T47D (cell line): ENCODE measurements at places on chromosomes 3 and 15.

GRCh38 chr3:78421247-78421966 lies 1346.4 kb downstream of the ROBO1 start:
- DNase-seq = no peak

GRCh38 chr15:49421991-49422390 lies 1.1 kb upstream of the FGF7 start:
- DNase-seq = peak; percentile 81

DNA sequence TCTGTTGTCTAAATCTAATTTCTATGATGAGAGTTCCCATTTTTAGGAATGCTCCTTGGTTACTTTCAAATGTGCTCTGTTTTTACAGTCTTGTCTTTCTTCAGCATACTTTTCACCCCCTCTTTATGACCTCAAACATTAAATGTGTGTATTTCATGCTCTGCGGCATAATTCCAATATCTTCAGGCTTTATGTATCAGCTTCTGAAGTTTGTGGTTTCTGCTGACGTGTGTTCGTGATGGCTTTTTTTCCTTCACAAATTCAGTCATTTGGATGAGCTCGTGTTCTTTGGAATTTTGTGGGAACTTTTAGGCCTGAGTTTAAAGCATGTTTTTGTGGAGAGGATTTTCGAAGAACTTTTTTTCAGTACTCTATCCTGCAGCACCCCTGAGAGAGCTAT lies 97.7 kb upstream of the CHRNA7 start:
- DNase-seq = no peak

- no peak for DNase-seq
Observed at GRCh38 chr3:46539443-46540005, 26.6 kb downstream of the LRRC2 start.

DNA sequence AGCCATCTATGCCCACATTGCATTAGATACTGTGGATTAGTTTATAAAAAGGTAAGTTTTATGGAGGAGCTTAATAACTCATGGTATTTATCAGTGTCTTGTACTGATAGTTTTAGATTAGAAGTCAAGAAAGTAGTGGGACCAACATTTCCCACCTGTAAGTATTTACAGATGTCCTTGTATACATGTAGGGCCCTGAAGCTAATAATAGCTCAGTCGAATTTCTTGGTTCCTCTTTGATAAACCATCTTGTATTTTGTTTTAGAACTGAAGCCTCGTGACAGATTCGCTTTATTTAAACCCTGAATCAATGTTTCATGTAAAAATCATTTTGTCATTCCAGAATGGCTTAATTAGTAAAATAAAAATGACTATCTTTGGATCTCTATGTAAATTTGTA lies 73.4 kb downstream of the CRYBG3 start:
- DNase-seq = no peak

- no peak for DNase-seq
Observed at GRCh38 chr3:46406788-46407611, at the start of the genes CCR5AS and CCRL2. TSS of gene CCR5AS (minus strand) at chr3:46407066. TSS of gene CCRL2 (plus strand) at chr3:46407259. CDS start at chr3:46408080, 821 bp downstream.

DNA sequence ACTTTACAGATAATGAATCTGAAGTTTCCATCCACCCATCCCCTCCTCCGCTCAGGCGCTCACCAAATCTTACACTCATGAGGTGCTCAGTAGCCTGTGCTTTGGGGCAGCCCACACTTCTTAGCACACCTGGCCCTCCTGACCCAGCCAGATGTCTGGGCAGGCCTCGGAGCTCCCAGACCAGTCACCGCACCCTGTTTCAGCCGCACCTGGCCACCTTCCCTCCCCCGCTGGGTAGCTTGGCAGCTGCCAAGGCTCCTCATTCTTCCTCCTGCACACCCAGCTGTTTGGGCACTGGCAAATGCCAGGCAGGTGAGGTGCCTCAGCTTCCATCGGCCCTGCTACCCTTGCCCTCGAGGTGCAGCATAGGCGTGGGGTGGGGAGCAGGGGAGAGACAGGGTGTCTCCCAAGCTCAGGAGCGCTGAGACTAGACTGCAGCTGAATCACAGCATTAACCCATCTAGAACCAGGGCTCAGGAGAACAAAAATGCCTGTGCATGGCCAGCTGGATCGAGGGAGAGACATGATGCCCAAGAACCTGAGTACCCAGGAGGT lies 45.8 kb downstream of the CDC25A start:
- no peak for DNase-seq

GRCh38 chr3:186628756-186629155 lies 11.4 kb upstream of the FETUB start:
- DNase-seq = no peak

- peak; percentile 44 for DNase-seq
Observed at GRCh38 chr15:44711743-44712345, 527 bp downstream of the B2M start.

DNA sequence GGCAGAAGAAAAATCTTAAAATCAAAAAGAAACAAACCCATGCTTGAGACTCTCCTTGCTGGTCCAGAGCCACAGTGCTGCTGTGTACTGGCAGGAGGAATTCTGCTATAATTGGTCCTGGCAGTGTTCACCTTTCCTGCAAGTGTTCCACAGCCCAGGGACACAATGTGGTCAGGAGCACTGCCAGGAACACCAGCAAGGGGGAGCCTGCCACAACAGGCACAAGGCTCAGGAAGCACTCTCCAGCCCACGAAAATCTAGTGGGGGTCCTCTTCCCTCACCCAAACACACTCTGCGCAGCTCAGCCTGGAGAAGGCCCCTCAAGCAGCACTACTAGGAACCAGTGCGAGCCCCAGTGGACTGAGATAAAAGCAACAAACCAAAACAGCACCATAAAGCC lies 92.9 kb downstream of the UBE3A start:
- peak; percentile 78 for DNase-seq

GRCh38 chr3:183904833-183905780 lies 20.4 kb upstream of the PARL start:
- peak; percentile 65 for DNase-seq

DNA sequence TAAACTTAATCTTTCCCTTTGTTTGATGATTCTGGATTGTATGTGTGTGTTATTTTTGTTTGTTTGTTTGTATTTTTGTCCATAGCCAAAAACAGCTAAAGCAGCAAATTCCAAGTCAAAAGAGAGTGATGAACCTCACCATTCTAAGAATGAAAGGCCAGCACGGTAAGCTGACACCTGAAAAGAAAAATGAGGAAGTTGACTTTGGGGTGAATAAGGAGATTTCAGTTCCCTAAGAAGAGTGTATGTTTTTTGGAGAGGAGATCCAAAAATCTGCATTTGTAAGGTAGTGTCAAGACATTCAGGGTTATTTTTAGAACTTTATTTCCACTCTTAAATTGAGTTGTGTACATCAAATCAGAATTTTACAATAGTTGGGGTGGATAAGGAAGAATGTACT lies 52.3 kb upstream of the UTS2B start:
- no peak for DNase-seq

- DNase-seq = peak; percentile 36
Observed at GRCh38 chr3:186787642-186788481, 4.5 kb downstream of the EIF4A2 start.

- no peak for DNase-seq
Observed at GRCh38 chr3:16236856-16237393, 27.8 kb downstream of the DPH3 start.

DNA sequence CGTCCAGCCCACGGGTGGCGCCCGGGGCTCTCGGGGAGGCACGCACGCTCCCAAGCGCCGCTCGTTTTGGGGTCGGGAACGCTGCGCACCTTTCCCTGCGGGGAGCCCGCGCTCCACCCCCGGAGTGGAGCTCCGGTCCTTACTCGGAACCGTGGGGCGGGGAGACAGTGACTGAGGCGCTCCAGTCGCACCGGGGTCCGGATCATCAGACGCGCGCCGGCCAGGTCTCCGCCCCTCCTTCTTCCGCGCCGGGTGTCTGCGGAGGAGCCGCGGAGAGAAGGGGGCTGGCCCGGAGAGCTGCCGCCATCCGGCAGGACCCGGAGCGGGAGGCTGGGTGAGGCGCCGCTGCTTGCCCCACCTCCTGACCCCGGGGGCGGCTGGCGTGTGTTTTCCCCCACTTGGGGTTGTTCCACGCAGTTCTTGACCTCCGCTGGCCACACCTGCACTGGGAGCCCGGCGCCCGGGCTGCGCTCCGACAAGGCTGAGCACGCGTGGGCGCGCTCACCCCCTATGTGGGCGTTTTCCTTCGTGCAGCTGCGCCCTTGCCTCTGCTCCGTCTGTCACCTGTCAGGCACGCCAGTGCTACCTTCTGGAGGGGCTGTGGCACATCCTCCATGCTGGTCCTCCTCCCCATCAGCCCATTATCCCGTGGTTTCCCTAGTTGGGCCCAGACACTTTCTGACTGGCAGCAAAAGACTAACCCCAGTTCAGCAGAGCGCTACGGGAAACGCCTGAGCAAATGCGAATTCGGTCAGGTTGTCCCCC lies at the start of gene MCF2L2:
Gene MCF2L2 (minus strand): TSS at position 173 of the 765 bp plus-strand sequence. CDS start 642 bp downstream, outside the sequence.
- peak; percentile 84 for DNase-seq

GRCh38 chr15:95837341-95838004 lies 493.0 kb upstream of the NR2F2 start:
- DNase-seq = no peak

DNA sequence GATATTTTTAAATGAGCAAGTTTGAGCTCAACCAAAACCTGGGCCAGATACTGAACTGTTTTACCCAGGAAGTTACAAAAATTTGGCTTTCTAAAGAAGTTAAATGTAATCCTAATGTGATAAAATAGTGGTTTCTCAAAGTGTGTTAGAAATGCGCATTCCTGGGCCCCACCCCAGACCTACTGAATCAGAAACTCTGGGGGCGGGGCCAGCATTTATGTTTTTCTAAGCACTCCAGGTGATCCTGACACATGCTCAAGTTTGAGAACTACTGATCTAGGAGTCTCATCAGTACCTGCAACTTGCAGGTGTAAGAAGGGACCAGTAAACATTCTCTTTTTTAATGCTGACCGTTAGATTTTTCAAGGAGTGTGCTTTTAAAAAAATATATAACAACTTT lies 190.6 kb downstream of the VPS13C start:
- no peak for DNase-seq

GRCh38 chr3:169304716-169305115 lies 358.8 kb downstream of the MECOM start:
- DNase-seq = no peak

DNA sequence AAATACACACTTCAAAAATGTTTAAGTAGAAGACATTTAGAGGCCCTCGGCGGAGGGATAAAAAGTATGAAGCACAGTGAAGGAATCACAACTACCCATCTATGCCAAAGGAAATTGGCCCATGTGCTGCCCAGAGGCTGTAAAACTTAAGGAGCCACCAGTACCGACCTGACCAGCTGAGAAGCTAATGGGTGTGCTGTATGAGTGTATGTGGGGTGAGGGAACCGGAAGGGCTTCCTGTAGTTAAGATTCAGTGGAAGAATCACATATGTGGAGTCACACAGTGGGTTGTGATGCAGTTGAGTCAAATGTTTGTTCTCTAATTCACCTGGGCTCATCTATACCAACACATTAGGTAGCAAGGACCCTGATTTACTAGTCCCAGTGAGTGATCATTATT lies 516.0 kb upstream of the IL12A start:
- no peak for DNase-seq

DNA sequence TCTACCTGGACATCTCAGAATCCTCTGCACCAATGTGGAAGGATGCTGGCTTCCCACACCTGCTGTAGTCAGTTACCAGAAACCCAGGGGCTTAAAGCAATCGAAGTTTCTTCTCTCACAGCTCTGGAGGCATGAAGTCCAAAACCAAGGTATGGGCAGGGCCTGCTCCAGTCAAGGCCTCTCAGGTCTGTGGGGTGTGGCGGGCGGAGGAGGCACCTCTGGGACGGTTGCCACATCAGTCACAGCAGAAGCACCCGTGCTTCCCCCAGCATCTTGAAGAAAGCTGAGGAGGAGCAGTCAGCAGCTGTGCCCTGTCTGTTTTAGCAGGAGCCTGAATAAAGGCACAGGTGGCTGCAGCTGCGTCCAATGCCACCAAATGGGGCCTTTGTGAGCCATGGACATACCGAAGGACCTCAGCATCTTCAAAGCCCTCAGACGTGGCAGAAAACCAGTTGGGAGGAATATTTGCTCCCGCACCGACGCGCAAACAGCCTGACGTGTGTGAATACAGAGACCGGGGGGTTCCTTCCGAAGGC lies 68.9 kb downstream of the TFRC start:
- DNase-seq = no peak

- DNase-seq = no peak
Observed at GRCh38 chr15:95085056-95085455, 853.7 kb downstream of the MCTP2 start.

GRCh38 chr3:110343376-110343775 lies 728.2 kb upstream of the NECTIN3 start:
- no peak for DNase-seq

DNA sequence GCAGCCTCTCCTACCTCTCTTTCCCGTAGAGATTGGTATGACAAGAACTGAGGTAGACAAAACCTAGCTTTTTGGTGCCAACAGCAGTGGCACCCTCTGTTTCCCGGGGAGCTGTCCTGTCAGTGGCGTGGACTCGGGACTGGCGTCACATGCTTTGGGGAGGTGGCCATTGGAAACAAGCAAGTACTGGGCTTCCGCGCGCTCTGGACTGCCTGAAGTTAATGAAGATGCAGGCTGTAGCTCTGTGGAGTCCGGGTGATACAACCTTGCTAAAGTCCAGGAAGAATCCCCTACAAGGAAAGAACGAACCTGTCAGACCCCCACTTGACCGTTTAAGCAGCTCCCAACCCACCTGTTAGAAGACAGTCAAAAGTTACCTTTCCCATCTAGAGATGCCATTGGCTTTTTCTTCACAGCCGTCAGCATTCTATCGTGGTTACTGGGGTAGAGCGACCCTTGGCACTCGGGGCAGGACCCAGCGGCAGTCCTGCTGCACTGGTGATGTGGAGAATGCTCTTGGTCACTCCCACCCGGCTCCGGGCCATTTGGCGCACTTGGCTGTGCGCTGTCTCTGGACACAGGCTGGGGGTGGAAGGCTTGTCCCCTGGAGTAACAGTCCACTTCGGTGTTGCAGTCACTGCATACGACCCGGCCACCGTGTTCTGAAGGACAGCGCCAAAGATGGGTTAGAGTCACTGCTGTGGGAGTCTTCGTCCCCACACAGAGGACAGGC lies 120.5 kb downstream of the LRIG1 start:
- DNase-seq = no peak

DNA sequence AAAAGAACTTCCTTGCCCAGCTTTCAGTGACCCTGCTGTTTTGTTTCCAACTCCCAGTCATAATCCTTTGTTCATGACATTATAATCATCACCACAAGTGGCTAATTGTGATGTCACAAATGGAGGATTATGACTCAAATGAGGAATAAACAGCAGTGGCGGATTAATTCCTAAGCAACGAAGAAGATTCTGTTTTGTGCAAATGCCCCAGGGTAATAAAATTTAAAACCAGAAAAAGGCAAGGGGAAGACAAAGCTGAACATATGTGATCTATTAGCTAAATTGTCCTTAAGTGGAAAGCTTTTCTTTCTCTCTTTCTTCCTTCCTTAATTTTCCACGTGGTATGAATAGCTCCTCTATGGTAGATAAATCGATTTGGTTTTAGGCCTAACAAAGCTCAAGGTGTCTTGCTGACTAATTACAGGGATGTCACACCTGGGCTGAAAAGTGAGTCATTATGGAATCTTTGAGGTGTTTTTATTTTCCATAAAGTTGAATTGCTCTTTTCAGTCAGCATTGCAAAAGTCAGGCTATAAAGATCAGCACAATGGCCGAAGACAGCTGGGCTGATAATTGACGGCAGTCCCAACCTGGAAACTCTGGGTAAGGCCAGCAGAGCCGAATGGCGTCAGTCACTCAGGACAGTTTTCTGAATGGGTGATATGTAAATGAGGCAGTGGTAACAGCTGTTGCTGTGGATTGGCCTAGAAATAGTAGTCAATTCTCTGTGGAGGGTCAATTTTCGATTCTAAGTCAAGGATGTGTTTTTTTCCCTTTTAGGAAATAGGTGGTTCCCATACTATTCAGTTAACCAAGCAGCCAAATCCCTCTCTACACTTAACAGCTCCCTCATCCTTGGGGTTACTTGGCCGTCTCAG lies 121.5 kb downstream of the PTPRG start:
- no peak for DNase-seq

GRCh38 chr3:12249519-12249918 lies 39.4 kb upstream of the PPARG start:
- DNase-seq = no peak
